ENCODE measurements at places on chromosomes 3 and 15.

DNA sequence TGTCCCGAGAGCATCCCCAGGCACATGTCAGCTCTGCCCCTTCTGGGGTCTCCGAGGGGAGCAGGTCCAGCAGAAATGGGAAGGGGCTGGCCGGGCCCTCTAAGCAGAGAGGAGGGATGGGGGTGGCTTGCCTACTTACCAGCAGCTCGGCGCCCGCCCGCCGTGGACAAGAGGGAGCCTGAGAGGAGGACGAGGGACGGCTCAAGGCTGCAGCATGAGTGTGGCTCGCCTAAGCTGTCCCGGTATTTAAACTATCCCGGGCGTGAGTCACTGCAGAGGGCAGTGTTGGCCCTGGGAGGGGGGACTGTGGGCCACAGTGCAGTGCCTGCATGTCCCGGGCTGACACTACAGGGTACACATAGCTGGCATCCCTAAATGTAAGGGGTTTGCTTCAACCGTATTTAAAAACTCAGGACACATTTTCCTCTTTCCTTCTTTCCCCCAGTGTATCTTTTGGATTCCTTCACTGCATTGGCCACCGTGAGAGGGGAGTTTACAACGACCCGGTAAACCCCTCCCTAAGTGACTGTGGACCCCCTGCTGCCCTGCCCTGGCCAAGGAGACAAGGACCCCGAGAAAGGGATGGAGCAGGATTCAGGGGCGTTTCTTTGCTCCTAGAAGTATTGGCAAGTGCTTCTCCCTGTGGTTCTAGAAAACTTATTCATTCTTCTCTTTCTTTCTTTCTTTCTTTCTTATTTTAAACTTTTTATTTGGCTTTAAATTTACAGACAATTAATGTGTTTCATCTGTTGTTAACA, at the start of gene LRRC15:
Gene LRRC15, minus strand, starts transcription at position 222 of the 758 bp plus-strand sequence. CDS start 8,700 bp downstream, outside the sequence.
- no peak for DNase-seq

DNA sequence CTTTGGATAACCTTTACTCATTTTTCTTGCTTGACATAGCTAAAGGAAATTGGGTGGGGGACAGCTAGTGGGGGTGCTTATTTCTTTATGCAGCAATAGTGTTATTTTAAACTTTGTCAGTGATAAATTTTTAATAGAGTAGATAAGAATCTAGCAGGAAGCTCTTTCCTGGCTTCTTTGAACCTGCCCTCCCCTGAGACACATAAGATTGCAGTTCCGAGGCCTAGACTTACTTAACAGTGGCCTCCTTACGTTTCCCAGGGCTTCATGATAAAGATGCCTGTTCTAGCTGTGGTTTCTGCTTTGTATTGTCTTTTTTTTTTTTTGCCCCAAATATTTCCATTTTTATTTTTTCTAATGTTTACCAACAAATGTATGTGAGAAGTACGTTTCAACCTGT, 170.1 kb downstream of the VPS8 start:
- no peak for DNase-seq

DNA sequence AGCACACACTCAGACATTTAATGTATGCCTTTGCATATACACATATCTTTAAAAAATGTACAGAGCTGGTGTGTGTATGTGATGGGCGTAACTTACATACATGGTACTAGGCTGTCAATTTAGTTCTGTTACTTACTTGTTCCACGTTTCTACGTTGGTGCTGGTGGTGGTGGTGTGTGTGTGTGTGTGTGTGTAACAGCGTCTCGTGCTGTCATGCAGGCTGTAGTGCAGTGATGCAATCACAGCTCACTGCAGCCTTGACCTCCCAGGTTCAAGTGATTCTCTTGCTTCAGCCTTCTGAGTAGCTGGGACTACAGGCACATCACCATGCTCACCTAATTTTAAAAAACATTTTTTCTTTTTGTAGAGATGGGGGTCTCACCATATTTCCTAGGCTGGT, 64.2 kb downstream of the ISG20 start:
- no peak for DNase-seq

- DNase-seq: no peak
Measured at GRCh38 chr15:90512276-90512675, 17.4 kb upstream of the CRTC3 start.

DNA sequence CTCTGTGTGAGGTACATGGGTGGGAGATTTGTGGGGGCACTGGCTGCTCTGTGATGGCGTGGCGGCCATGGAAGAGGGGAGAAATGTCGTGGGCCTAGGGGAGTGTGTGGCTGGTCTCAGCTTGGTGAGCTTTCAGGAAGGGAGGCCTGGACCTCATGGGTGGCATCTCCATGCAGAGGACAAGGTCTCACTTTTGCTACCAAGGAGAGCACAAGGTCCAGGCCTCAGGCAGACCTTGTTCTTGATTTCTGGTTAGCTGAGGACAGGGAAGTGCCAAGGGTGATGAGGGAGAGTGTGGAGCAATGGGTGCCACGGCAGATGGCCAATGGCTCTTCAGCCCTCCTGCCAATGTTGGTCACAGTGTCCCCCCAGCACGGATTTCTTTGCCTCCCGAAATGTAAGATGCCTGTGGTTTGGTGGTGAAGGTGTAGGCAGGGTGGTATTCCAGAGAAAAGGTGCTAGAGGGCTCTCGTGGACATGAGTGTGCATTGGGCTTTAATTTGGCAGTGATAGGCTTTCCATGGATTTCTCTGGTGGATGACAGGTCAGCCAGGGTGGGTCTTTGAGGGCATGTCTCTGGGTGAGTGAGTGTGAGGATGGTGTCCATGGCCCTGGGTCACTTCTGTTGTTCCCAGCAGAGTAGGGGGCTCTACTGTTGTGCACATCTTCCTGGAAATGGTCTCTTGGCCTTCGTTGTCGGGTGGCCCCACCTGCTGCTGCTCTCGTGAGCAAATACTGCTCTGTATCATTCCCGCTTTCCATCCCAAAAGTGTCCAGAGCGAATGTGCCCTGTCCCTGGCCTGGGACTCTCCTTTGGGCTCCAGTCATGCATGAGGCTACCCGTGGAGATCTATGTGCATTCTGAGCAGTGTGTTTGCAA, 108.0 kb downstream of the SNRPN start:
- no peak for DNase-seq

DNA sequence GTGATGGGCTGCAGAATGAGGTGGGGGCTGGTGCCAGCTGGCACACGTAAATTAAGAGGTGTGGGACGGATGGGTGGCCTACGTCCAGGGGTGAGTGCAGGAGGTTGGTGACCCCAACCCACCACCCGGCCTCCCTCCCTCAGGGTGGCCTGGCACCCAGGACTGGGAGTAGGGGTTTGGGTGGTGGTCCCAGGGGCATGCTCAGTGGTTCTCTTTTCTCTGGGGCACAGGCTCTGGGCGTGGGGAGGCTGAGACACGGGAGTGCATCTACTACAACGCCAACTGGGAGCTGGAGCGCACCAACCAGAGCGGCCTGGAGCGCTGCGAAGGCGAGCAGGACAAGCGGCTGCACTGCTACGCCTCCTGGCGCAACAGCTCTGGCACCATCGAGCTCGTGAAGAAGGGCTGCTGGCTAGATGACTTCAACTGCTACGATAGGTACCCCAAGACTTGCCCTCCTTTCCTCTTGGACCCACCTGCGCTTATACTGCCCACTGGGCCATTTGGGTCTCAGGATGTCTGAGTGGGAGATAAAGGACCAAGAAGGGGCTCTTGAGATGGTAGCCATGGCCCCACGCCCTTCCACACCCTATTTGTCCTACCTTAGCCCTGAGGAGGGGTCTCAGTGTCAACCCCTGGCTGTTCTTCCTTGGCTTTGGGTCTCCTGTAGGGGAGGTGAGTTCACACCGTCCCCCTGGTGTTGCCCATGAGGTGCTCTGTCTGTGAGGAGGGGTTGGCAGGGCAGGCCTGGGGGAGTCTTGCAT, 18.9 kb upstream of the EXOG start:
- no peak for DNase-seq

GRCh38 chr15:77219841-77220240, 148.9 kb upstream of the TSPAN3 start:
- DNase-seq: no peak

- no peak for DNase-seq
Measured at GRCh38 chr3:156957715-156958114, 131.6 kb downstream of the LEKR1 start.

DNA sequence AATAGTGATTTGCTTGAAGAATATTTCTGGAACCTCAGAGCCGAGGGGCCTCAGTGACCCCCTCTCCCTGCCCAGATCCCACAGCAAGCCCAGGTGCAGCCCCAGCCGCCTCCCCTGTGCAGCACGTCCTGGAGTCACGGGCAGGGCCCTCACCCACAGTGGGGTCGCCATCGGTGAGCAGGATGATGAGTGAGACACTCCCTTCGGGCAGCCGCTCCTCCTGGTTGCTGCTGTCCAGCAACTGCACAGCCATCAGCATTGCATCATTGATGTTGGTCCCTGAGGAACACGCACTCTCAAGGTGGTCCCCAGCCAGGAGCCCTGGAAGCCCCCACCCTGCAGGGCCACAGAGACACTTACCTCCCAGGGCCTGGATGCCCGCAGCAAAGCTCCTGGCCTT, 6.4 kb downstream of the ITIH4 start:
- DNase-seq: no peak

GRCh38 chr3:174035328-174035886, 637.9 kb downstream of the NLGN1 start:
- no peak for DNase-seq

- peak; percentile 51 for DNase-seq
Measured at GRCh38 chr3:192830291-192831110, 87.2 kb downstream of the MB21D2 start.

DNA sequence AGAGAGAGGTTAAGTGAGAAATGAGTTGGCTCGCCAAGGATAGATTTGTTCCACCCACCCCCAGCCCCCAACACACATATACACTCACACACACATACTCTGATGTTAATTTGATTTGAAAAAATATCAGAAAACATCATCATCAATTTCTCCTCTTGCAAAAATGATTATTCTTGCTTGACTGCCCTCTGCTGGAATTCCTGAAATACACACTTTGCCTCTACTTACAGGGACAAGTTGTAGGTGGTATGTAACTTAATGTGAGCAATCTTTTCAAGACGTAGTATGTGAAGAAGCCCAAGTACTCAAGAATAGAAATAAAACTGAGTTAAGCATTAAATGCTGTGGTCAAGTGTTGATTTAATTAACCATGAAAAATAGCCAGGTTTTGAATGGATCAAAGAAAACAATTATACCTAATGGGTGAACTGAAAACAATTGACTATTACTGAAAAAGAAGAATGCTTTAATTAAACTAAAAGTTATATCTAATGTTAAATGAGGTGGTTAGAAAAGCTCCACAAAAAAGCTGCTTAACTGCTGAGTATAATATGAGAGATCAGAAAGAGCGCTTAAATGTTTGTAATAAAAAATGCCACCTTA, 46.6 kb upstream of the MDFIC2 start:
- peak; percentile 7 for DNase-seq

DNA sequence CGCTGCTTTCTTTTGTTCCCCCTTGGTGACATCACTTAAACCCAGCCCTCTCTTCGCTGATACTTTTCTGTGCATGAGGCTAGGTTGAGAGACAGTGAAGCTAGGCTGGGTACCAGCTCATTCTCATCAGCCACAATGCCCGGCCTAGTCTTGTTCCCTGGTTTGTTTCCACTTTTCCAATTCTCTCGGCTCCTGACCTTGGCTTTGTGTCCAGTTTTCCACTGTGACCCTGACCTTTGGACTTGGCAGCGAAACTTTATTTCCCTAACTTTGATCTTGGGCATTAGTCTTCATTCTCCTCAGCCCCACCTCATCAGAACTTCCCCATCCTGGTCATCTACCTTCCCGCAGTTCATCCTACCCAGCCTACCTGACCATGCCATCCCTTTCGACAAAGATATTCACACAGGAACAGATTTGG, 908 bp upstream of the ADPGK start:
- no peak for DNase-seq

DNA sequence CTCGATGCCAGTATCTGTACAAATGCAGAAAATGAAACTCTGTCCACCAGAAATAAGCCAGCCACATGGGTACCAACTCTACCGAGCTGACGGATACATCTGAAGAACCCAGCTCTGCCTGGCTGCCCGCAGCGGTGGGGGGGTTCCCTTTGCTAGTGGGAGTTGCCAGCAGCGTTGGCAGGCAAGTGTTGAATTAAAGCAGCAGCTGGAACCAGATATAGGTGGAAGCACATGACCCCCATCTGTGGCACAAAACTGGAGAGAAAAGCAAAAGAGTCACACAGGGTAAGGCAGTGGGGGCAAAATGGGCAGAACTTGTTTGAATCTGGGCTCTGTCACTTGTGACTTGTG, 17.9 kb downstream of the CRYGS start:
- no peak for DNase-seq

DNA sequence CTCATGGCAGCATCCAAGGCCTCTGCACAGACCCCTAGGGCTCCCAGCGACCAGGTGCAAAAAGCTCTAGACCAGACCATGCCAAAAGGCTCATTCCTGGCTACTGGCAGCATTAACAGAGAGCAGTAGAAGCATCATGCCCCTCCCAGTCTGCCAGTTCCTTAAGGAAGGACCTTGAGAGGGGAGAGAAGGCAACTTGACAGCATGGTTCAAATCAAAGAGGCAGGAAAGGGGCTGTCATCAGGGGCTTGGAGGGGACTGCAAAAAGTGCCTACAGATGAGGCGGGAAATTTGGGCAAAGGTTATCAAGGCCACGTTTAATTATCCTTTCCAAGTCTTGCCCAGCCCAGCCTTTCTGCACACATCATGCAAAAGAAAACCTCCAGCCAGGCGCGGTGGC, 64.7 kb downstream of the SSUH2 start:
- DNase-seq: no peak

DNA sequence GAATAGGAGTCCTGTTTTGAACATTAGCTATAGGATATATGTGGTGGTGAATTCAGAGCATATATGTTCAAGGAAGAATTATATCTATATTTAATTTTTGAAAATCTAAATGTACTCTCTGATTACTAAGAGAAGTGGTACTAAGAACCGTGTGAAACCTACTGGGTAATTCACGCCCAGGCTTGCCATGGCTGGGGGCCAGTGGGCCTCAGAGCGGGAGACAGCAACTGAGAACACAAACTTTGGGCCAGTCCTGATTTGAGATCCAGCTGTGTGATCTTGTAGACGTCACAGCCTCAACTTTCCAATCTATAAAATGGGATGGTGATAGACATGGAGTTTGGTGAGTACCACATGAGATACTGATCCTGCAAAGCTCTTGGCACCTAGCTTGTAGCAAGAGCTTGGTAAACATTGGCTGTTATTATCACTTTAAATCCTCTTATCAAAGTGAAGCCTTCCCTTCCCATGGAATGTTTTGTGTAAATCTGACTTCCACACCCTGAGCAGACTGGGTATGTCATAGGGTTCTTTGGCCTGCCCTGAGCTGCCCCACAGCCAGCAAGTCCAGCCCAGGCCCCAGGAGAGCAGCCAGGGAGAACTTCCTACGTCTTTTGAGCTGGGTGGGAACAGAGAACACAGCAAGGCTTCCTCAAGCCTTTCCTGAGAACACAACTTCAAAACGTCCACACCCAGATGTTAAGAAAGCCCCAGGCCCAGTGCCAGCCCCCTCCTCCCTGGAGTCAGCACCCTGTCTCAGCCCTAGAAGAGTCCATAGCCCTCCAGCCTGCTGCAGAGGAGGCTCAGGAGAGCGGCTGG, 8.2 kb upstream of the PAQR5 start:
- DNase-seq: no peak

DNA sequence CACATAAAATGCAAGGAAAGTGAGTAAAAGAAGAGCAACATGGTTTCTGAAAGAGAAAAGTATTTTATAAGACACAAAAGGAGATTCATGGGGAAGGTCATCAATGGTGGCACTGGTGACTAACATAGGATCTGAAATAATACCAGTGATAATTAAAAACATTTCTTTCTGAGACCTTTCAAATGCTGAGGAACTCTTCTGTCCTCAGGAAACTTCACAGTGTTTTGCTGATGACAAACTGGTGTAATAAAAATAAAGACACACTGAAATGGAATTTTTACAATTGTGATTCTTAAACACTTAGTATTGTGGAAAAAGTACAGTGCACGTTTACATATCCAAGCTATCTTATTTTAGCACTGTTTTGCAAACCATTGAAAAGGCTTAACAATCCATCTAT, 80.4 kb upstream of the ZBTB20 start:
- DNase-seq: no peak
